ENCODE measurements at places on chromosomes 11 and 22.
A peak's percentile ranks its signal among the peaks of the same experiment; 100 is the strongest.

GRCh38 chr11:67606093-67606491 is 644 bp upstream of the NDUFV1 start:
- no peak for DNase-seq

DNA sequence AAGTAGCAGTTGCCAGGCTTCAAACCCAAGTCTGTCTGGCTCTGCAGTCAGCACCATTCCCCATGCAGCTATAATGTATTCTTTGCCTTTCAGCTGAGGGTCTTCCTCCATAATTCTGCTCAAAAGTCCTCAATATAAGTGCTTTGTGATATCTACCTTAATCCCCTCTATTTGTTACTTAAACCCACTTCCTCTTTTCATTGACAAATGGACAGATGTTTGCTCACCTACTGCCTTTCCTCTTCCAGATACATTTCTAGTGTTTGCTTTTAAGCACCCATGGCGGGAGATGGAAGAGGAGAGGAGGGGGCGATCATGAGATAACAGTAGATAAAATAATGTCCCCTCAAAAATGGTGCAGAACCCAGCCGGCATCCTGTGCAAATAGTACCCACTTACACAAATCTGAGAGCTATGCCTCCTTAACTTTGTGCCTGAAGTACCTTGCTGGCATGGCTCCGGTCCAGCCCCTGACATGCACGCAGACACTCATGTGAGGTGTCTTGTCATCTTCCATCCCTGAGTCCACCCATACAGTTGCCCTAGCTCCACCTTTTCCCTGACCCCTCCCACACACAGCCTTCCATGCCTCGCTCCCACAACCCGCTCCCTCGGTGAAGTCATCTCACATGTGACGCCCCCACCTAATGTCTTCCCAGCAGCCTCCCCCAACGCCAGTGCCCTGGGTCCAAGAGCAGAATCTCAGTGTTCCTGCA is 109.6 kb downstream of the TRIM29 start:
- no peak for DNase-seq

GRCh38 chr11:40391679-40392078 is 1067.8 kb downstream of the LRRC4C start:
- no peak for DNase-seq

DNA sequence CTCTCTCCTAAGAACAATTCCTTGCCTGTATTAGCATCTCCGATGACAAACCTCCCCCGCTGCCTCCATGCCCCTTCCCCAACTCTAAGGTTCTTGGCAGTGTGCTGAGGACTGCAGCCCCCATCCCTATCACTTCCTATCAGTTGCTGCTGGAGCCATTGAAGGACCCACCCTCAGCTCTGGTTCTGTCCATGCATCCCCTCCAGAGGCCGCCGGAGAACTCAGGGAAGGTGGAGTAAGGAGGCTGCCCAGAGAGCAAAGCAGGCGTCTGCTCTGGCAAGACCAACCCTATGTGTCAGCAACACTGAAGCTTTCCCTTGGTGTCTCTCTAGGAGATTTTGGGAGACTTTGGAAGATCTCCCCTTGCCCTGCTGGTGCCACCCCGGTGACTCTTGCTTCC is 1139.5 kb downstream of the TBC1D22A start:
- no peak for DNase-seq

DNA sequence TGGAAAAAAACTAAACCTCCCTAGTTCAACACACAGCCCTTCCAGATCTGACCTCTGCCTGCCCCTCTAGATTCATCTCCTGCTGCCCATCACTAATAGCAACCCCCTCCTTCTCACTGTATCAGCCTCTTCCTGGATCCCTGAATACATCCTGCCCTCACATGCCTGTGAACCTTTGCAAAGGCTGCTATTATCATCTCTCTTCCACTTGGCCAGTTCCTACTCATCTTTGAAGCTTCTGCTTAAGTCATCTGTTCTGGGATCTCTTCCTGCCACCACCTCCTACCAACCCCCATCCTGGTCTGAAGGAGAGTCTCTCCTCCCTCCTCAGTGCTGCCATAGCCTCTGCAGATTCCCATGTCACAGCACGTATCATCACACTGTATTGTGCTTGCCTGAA is 38.0 kb upstream of the AMOTL1 start:
- no peak for DNase-seq

GRCh38 chr11:93747122-93747521 is 5.7 kb downstream of the C11orf54 start:
- DNase-seq = no peak

- no peak for DNase-seq
Measured at GRCh38 chr11:31959716-31960115, 131.2 kb upstream of the RCN1 start.

- no peak for DNase-seq
Measured at GRCh38 chr11:95230810-95231126, 234 bp downstream of the SESN3 start.

DNA sequence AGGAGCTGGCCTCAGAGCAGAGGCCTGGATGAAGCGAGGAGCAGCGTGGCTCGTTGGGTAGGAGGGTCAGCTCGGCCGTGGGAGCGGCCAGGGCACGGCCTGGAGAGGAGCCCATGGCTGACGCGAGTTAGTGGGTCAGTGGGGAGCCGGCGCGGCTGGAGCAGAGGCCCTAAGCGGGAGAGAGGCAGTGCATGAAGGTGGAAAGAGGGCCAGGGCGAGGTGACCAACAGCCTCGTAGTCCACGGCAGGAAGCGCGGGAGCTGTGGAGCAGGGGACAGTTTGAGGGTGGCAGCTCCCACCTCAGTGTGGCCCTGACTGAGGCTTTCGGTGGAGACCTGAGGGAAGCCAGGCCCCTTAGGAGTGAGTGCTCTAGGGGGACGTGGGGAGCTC is 24.1 kb downstream of the DCPS start:
- no peak for DNase-seq

DNA sequence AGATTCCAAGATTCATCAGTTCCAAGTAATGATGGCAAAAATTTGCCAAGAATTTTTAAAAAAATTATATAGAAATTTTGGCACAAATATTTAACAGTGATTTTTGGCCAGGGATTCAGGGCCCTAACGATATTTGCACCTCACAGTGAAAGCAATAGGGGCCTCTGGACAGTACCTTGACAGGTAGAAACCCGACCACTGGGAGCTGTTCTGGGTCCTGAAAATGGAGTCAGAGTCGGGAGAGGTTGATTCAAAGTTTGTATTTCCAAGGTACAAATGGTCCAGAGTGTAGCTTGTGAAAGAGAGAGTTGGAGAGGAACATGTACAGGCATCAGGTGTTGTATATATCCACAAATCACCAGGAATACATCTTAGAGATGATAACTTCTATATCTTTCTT is 41.6 kb downstream of the MRGPRX2 start:
- DNase-seq = no peak

DNA sequence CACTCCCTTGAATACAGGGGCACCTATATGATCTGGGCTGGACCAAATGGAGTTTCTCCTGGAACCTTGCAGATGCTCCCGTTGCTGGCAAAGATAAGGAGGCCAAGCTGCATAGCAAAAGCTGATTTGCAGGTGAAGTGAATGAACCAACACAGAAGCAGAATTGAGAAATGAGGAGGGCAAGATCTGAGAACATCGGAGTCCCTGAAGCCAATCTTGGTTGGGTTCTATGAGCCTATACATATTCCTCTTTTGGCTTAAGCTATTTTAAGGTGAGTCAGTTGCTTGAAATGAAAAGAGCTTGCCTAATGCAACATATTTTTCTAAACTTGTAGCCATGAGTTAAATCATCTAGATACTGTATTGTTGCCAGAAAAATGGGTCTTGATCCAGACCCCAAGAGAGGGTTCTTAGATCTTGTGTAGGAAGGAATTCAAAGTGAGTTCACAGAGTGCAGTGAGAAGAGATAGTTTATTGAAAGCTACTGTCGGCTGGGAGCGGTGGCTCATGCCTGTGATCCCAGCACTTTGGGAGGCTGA is 23.5 kb downstream of the WEE1 start:
- no peak for DNase-seq

- no peak for DNase-seq
Measured at GRCh38 chr11:97414801-97415200, 1025.0 kb downstream of the JRKL start.

GRCh38 chr11:67309166-67309565 is 5.8 kb downstream of the SSH3 start:
- DNase-seq = no peak

DNA sequence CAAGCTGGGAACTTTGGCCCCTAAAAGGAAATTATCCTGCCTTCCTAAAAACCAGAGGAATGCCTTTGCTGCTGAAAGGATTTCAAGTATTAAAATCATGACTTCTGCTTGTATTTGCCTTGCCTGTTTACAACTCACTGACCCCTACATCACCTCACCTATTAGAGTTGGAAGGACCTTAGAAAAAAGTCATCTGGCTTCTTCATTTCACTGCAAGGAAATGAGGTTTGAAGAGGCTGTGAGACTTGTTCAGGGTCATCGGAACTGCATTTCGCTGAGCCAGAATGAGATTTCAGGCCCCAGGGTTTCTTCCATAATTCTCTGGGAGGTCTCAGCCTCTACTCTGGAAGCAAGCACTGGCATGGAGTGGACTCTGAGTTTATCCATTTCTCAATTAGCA is 304.1 kb downstream of the BUD13 start:
- DNase-seq = no peak

GRCh38 chr11:66883016-66883965 is 26.4 kb downstream of the LRFN4 start:
- peak; percentile 69 for DNase-seq

DNA sequence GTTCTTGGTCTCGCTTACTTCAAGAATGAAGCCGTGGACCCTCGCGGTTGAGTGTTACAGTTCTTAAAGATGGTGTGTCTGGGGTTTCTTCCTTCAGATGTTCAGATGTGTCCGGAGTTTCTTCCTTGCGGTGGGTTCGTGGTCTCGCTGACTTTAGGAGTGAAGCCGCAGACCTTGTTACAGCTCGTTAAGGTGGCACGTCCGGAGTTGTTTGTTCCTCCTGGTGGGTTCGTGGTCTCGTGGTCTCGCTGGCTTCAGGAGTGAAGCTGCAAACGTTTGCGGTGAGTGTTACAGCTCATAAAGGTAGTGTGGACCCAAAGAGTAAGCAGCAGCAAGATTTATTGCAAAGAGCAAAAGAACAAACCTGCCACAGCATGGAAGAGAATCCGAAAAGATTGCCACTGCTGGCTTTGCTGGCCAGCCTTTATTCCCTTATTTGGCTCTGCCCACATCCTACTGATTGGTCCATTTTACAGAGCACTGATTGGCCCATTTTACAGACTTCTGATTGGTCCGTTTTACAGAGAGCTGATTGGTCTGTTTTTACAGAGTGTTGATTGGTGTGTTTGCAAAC is 27.1 kb upstream of the NXPE2 start:
- no peak for DNase-seq

GRCh38 chr11:1896923-1897322 is 5.2 kb upstream of the PRR33 start:
- DNase-seq = no peak

DNA sequence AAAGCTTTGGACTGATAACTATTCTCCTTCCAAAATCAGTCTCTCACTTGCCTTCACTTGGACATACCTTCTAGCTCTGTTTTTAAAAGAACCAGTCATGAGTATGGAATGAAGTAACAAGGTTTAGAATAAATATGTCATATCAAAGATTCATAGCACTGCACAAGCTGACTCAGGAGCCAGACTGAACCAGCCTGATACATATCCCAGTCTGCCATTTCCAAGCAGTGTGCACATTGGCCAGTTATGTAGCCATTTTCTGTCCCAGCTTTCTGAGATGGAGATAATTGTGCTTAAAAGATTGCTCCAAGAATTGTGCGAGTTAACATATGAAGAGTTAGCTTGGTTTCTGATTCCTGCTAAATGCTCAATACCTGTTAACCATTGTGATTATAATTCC is 311.3 kb downstream of the C11orf87 start:
- DNase-seq = no peak

DNA sequence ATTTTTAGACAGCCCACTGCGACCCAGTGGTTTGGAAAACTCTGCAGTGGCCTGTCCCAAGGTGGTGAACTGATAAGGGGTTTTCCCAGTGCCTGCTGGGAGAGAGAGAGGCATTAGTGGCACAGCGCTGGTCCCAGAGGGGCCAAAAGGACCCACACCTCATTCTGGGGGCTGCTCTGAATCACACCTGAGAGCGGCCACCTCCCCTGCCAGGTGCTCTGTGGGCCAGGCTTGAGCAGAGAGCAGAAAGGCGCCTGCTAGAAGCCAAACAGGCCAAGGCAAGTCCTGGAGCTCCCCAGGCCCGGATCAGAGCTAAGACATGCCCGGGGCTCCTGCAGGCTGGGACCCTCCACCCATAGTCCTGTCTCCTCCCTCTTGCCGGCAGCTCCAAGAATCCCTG is 20.9 kb downstream of the TRIM29 start:
- no peak for DNase-seq

- DNase-seq = no peak
Measured at GRCh38 chr11:113411536-113411935, 24.0 kb downstream of the ANKK1 start.

DNA sequence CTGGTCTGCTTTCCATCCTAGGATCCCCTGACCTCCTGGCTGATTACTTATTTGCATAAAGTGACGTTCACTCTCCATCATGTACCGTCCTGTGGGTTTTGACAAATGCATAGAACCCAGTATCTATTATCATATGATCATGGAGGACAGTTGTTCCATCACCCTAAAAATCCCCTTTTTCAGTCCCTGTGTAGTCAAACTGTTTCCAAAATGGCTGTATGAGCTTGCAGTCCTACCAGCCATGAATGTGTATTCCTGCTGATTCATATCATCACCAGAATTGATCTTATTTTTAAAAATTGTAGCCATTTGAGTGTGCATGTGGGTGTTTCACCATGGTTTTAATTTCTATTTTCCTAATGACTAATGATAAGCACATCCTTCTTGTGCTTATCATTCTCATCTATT is 108.8 kb downstream of the MPPED1 start:
- no peak for DNase-seq

- DNase-seq = no peak
Measured at GRCh38 chr11:115930886-115931547, 426.8 kb upstream of the CADM1 start.

DNA sequence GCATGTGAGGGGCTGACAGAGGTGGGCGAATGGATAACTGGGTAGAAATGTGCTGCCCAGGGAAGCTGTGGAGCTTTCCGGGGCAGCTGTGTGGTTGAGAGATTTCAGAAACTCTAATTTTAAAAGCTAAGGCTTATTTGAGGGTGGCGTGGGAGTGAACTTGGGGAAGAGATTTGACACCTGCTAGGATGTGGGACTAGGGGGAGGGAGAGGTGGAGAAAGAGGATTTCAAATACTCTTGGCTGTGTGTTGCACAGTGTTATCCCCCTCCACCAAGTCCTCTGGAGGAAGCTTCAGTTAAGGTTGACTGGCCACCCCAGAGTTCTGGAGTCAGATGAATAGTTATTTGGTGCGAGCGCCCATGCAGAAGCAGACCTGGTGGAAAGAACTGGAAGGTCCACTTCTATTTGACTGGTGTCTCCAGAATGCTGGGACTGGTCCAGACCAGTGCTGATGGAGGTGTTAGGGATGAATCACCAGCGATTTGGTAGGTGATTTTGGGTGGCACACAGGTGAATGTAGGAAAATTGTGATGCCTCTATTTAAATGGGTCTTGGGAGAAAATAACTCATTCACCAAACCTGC is 72.8 kb upstream of the ALX4 start:
- DNase-seq = no peak

DNA sequence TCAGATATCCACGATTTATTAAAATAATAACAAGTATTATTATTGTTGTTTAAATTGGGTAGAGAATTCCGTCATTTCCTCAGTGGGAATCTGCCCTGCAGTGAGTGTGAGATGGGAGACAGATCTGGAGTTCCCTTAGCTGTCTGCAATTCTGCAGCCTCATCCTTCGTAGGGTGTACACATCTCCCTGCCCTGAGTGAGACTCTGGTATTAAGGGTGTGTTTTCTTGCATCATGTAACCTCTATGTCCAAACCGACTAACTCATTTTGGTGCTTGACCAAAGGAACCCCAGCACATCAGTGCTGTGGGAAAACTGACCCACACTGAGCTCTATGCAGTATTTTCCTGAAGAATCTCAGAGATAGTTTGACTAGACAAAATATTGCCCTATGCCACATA is 157.6 kb downstream of the LDLRAD3 start:
- no peak for DNase-seq

Measured in lung microvascular endothelial cell (primary cell).